Right ventricle myocardium inferior (tissue), 1 donor: ENCODE measurements at places on chromosomes 12 and 14. TPM values are rescaled to one million over a fixed set of nuclear protein-coding genes. Genes with fewer than 3 reads are reported as not detected.
A peak's percentile ranks its signal among the peaks of the same experiment; 100 is the strongest.

Gene KCNK13
- 6.7 TPM for total RNA-seq

Gene GNPNAT1
- total RNA-seq = 5.2 TPM

Gene NKX2-1
- total RNA-seq = not detected

- no peak for DNase-seq
Observed at GRCh38 chr14:100723135-100723829, 3.4 kb upstream of the DLK1 start.

- no peak for DNase-seq
Observed at GRCh38 chr14:88422919-88423650, 37.6 kb downstream of the SPATA7 start.

DNA sequence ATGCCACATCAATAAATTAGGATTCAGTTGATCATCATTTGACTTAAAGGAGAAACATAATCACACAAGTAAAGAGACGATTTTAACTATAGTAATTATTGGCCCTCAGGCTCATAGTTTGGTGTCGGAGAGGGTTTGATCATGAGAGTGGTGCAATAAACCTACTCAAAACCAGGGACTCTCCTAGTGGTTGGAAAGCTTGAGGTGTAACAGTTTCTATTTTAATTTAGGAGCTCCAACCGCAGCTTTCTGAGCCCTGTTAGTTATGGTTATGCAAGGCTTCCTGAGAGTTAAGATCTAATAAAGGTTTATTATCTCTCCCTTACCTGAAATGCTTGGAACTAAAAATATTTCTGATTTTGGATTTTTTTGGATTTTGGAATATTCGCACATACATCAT, 36.4 kb downstream of the TMTC2 start:
- no peak for DNase-seq

Gene GYS2
- total RNA-seq = not detected

- no peak for DNase-seq
Observed at GRCh38 chr14:46663382-46663781, 11.8 kb upstream of the RPL10L start.

DNA sequence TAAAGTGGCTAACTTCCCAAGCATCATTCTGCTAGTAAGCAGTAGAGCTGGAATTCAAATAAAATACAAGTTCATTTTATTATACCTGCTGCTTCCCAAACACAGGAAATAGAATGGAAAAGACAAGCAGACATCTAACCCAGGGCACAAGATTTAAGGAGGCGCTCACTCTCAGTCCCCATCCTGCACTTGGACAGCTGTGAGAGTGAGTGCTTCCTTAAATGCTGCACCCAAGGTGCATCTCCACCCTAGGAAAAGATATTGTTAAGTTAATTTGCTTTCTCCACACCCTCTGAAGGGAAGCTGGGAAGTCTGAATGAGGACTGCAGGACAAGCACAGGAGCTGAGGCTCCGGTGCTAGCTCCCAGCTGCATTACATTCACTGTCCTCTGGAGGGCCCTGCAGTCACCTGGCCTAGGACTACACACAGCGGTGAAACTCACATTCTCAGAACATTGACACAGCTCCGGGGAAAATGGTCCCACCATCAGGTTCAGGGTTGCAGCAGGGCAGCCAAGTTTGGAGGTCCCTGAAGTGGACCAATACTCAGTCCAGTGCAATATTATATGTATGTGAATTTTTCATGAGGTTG, 14.2 kb downstream of the HEBP1 start:
- DNase-seq = no peak

GRCh38 chr12:3127832-3128231, 50.7 kb downstream of the TSPAN9 start:
- DNase-seq = no peak

DNA sequence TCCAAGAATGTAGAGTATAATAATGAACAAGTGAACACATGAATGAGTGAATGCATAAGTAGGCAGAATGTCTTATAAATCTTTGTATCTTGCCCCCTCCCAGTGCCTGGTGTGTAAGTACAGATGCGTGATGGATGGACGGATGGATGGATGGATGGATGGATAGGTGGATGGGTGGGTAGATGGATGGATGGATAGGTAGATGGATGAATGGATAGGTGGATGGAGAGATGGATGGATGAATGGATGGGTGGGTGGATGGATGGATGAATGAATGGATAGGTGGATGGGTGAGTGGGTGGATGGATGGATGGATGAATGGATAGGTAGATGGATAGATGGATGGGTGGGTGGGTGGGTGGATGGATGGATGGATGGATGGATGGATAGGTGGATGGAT, 74.4 kb downstream of the CLMN start:
- no peak for DNase-seq

GRCh38 chr14:51614707-51615106, 37.0 kb upstream of the FRMD6 start:
- no peak for DNase-seq

DNA sequence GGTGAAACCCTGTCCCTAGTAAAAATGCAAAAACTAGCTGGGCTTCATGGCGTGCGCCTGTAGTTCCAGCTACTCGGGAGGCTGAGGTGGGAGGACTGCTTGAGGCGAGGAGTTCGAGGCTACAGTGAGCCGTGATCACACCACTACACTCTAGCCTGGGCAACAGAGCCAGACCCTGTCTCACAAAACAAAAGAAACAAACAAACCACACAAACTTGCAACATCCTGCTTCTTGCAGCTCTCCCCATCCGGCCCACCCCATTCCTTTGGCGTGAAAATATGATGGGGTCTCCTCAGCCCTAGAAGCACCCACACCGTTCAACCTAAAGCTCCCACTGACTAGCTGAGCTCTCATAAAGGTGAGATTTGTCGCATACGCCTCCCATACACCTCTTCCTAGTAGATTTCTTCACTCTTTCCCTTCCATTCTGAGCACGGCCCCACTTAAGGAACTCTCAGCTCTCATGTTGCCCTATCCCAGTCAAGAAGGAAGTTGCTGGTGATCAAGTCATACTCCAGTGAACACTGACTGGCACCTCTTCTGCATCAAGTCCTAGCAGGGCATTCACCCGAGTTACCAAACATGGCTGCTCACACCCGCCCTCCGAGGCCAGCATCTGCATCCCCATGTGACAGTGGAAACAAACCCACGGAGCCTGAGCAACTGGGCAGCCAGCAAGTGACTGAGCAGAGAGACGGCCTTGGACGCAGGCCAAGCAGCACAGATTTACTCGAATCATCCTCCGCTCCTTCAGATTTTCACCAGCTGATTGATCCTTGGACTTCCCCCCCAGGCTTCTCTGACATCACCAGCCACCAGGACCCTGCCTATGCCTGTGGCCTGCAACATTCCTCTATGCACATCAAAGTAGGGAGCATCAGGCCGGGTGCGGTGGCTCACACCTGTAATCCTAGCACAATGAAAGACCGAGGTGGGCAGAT, 18.9 kb upstream of the CD27 start:
- DNase-seq = no peak

Gene PHLDA1
- 4.0 TPM for total RNA-seq

DNA sequence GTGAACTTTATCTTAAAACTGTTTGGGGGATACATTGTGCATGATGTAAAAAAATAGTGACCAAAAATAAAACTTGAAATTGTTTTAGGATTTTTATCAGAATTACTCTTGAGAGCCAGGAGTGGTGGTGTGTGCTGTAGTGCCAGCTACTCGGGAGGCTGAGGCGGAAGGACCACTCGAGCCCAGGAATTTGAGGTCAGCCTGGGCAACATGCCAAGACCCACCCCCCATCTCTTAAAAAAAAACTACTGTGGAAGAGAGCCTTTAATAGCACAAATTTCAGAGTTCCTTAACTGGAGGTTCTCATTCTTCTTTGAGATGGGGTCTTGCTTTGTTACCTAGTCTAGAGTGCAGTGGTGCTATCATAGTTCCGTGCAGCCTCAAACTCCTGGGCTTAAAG, 21.5 kb downstream of the CPSF2 start:
- DNase-seq = no peak

GRCh38 chr12:95623554-95624170, 72.4 kb upstream of the USP44 start:
- DNase-seq = peak; percentile 76

Gene CD163
- total RNA-seq = 97.5 TPM

- DNase-seq = no peak
Observed at GRCh38 chr12:114680604-114681069, 3.3 kb downstream of the TBX3 start.

GRCh38 chr12:89700191-89700810, 8.3 kb downstream of the ATP2B1 start:
- DNase-seq = no peak

Gene ALDH2
- total RNA-seq = 382 TPM

DNA sequence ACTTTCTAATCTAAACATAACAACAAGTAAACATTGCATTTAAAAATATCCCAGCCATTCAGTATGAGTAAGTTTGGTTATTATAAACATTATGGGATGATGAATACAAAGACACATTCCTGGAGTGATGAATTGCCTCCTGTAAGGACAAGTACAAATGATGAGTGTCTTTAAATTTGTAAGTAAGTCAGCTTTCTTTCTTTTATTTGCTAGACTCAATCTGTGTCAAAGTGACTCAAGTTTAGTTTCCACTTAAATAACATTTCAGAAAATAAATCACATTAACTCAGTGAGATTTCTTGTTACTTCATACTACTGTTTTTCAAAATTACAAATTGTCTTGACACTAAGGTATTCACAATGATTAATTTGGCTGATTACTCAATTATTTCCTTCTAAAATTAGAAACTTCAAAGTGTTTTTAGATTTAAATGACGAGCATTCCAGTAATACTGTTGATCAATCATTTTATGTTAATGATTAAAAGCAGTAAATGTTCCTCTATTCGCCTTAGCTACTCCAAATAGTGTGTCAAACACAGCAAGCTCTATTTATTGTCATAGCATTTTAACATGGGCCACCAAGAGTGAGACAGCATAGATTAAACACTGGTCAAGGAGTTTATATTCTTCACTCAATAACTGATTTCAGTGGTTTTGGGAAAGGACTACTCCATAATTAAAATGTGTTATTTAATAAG, 658.0 kb upstream of the MDGA2 start:
- DNase-seq = no peak

Gene PRKD1
- 3.2 TPM for total RNA-seq

Gene CLEC2B
- total RNA-seq = 6.8 TPM

Gene GSC
- 0.38 TPM for total RNA-seq

DNA sequence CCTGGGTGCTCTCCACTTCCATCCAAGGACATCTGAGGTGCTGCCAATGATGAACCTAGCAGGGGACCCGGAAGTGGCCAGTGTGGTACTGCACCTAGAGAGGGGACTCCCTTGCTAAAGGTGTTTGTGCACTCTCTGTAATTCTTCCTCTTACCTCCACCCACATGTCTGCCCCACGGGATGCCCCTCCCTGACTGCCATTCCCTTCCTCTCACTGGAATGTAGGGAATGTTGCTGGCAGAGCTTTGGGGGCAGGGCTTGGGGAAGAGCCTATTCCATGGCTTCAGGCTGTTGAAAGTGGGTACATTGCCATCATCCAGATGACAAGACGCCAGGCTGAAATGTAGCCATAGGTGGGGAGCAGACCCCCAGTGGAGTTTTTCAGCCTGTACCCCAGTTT, 153.2 kb downstream of the SMOC1 start:
- no peak for DNase-seq

DNA sequence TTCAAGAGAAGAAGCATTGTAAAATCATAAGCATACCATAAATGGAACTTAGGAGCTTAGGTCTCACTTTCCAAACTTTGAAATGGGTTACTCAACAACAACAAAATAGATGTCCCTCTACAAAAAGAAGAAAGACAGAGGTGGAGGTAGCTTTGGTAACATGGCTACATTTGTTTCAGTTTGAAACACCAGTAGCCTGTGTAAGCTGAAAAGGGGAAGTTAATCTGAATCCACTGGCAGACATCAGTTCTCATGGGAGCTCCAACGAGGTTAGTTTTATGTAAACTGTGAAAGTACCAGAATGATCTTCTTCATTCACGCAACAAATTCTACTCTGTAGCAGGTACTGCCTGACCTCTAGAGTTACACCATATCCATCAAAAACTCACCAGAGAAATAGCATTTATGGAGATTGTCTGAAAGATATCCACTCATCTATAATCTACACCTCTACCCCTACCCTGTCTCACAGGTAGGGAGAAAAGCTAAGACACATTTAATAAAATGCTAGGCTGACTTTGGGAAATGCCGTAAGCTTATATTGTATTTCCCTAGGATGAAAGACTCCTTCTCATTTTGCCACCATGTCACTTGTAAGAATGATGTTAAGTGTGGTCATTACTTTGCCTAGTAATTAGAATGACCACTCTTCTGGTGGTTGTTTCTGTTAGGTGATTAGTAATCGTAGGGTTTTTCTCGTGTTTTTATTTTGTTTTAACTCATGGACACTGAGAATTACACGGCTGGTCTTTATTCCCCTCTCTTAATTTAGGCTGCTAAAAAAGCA, 224.1 kb downstream of the ASCL1 start:
- no peak for DNase-seq

GRCh38 chr14:68539241-68539737, 253.6 kb downstream of the ZFP36L1 start:
- DNase-seq = no peak

DNA sequence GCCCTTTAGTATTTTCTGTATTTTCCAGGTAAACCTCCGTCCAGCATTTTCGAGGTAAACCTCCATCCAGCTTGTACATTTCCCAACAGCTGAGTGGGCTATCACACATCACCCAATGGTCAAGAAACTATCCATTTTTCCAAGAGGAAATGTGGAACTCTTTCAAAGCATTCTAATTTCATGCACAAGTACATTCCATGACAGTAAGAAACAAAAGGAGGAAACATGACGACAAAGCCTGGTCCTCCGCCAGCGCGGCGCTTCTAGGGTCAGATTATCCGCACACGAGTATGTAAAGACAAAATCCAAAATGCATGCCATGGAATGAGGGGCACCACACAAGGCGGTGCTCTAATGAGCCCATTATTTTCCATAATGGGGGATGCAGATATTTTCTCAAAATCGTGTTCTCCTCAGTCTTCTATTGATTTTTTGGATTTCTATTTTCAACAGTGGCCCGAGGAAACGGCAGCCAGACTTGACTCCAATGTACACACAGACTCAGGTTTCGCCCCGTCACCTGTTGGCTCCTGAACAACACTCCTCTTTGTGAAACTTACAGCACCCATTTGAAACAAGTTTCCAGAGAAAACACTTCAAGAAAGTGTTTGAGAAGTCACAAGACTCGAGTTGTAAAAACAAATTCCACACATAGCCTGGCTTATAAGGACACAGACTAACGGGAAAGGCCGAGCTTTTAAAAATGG, 107.4 kb downstream of the PRICKLE1 start:
- no peak for DNase-seq

DNA sequence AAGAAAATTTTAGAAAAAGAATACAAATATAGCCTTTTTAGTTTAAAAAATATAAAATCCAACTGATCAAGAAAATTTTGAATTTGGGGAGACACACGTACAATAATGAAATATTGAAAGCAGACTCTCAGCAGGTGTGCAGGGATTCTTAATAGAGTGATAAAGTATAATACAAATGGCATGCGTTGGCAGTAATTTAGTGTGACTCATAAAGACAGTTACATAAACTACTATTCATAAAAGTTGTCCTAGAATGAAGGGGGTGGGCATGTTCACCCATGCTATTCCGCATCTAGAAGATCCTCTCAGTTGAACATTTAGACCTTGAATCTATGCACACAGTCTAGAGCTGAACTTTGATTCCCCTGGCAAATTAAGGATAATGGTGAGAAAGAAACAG, 200.4 kb upstream of the AVPR1A start:
- no peak for DNase-seq
